ENCODE measurements at places on chromosomes 7 and 10.

- peak; percentile 11 for DNase-seq
Observed at GRCh38 chr10:124996127-124996853, 54.4 kb downstream of the ZRANB1 start.

- no peak for DNase-seq
Observed at GRCh38 chr10:36182179-36182566, 540.1 kb upstream of the FZD8 start.

DNA sequence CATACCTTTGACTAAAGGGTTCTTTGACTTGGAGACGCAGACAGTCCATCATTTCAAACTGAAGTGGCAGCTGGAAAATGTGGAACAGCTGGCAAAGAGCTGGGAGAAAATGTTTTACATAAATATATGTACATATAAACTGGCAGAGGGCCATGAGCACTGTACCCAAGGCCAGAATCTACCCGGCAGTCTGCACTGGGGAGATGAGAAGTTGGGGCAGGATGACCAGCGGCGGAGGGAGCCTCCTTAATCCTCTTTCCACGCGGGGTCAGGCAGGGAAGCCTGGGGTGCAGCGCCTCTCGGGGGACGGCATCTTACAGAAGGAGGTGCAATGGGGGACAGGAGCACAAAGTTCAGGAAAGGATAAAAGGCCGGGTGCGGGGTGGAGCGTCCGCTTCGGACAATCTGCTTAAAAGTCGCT lies 1.3 kb downstream of the GLI3 start:
- no peak for DNase-seq

- DNase-seq: no peak
Observed at GRCh38 chr7:47083476-47084250, 498.2 kb downstream of the TNS3 start.

- no peak for DNase-seq
Observed at GRCh38 chr10:72108830-72109635, 20.7 kb upstream of the SPOCK2 start.

DNA sequence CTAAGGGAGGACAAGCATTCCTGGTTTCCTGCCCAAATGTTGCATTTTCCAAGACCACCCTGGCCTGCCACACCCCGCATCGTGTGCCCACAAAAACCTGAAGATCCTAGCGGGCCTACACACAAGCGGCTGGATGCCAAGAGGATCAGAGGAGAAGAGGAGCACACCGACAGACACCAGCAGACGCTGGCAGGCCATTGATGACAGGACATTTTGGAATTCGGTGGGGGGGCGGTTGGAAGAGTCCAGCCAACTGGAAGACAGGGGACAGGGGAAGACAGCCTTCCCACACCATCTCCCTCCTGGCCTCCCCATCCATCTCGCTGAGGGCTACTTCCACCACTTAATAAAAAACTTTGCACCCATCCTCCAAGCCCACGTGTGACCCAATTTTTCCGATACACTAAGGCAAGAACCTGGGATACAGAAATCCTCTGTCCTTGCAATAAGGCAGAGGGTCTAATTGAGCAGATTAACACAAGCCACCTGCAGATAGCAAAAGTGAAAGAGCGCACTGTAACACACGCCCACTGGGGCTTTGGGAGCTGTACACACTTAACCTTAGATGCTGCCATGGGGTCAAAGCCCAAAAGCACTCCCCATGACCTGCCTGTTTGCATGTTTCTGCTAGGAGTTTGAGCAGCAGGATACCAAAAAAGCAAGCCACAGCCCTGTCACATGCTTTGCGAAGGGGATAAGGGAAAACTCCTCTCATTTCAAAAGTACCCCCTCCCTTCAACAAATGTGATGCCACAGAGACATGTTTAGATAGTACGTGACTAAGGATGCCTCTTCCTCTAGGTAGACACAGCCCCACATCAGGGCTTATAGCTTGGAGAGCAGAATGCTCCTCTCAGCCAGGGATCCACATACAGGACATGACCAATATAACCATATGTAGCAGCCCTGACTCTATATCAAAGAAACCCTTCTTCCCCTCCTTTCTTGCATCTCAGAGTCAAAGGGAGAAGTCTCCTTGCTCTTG lies 13.4 kb upstream of the SMNDC1 start:
- no peak for DNase-seq

GRCh38 chr7:129872054-129872453 lies 80.7 kb downstream of the UBE2H start:
- DNase-seq: no peak

GRCh38 chr7:77862691-77863090 lies 64.1 kb downstream of the PHTF2 start:
- DNase-seq: no peak

- no peak for DNase-seq
Observed at GRCh38 chr7:2639181-2639681, 7.4 kb downstream of the TTYH3 start.

GRCh38 chr7:105014693-105015389 lies 836 bp downstream of the KMT2E start:
- DNase-seq: peak; percentile 57

Measured in GM20000 (cell line).